ENCODE measurements at places on chromosomes 2 and 18.

DNA sequence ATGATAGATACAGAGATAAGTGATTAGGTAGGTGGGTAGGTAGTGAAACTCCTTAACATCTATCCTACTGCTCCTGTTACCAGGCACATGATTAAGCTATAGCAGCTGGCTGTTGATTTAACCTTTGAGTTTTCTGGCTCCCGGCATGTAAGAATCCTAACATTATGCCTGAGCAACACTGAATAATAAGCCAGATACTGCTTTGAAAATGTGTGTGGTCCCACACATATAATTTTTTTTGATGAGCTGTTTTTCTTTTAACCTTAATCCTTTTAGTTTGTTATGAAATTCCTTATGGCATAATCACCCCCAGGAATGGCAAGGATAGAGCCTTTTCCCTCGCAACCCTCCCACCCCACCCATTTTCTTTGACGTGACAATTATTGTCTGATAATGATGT, 104.2 kb upstream of the NEUROD1 start:
- DNase-seq, result no peak

DNA sequence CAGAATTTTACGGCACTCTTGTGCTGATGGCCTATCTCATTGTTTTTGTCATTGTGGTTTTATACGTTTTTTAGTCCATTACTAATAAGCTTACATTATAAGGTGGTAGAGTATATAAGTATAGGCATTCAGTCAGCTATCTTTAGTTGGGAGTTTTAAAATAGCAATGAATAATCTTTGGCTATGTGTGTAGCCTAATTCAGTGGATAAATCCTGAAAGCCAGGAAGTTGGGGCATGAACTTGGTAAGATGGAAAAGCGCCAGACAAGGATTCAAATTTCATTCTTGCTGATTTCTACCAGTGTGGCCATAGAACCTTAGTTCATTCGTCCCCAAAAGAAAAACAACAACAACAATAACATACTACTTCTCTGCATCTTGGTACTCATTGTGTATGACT, 31.2 kb downstream of the EPC2 start:
- DNase-seq, result no peak

DNA sequence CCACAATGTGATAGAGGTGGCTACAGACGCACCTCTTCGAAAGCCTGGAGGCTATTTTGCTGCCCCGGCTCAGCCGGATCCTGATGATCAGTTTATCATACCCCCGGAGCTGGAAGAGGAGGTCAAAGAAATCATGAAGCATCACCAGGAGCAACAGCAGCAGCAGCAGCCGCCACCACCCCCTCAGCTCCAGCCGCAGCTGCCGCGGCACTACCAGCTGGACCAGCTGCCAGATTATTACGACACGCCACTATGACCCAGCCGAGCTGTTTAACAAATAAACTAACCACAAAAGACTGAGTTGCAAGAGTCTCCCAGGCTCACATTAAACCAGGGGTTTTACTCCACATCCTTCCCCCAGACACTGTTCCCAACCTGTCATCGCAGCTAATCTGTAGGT, 263.8 kb downstream of the PHLPP1 start:
- no peak for DNase-seq

DNA sequence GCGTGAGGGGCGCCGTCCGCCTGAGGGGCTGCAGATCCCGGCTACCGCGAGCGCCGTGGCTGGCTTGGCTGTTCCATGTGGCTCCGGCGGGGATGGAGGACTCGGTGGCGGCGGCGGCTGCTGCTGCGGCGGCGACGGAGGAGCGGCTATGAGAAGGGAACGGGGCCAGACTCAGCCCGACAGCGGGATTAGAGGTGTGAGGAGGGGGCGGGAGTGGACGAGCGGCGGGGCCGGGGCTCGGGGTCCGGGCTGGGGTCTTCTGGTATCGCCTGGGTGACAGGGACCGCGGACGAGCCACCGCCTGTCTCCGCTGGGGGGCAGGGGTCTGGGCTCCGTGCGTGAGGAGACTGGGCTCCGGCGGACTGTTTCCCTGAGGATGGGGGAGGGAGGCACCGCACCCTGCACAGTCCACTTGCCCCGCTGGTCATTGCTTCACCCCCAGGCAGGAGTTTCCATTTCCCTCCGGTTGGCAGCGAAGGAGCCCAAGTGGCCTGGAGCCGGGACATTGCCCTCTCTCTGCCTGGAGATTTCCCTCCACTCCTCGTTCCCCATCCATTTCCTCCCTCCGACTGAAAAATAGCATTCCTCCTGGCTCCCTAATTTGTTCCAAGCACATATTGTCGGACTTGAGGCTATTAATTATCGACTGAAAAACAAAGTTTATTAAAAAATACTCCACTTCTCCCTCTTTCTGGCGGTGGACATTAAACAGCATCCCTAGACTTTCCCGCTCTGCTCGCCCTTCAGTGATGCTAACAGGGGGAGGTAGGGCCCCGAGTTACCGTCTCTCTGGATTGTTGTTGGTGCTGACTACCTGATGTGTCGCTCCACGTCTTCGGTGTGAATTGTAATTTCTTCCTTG, 577 bp downstream of the EHBP1 start:
- DNase-seq, result peak; percentile 5

- no peak for DNase-seq
Observed at GRCh38 chr18:80126797-80127196, 17.7 kb downstream of the ADNP2 start.

DNA sequence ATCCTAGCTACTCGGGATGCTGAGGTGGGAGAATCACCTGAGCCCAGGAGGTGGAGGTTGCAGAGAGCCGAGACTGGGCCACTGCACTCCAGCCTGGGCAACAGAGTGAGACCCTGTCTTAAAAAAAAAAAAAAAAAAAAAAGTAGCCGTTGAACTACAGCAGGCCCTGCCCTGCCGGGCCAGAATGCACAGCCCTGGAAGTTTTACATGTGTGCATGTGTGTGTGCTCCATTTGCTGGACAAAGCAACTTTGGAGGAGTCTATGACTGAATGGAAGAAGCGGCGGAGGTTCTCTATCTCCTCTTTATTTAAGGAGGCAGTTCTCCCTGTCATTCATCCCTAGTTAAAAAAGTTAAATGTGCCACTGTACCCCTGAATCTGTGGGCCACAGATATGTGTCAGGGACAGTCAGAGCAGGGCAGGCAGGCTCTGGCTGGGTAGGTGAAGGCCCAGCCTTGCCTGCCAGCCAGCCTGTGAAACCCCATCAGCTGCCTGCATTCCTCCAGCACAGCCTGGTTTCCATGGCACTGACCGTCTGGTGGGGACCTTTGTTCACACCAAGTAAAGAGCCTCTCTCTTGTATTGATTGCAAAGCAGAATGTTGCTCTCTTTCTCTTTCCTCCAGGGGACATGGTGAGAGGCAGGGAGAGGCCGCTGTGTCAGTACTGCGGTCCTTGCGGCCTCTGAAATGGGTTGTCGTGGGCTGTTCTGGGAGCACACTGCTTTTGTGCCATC, 10.9 kb downstream of the LIPG start:
- DNase-seq, result no peak

GRCh38 chr18:80154293-80154692, 45.2 kb downstream of the ADNP2 start:
- peak; percentile 35 for DNase-seq

GRCh38 chr2:207132019-207132418, 33.7 kb downstream of the KLF7 start:
- DNase-seq, result no peak

DNA sequence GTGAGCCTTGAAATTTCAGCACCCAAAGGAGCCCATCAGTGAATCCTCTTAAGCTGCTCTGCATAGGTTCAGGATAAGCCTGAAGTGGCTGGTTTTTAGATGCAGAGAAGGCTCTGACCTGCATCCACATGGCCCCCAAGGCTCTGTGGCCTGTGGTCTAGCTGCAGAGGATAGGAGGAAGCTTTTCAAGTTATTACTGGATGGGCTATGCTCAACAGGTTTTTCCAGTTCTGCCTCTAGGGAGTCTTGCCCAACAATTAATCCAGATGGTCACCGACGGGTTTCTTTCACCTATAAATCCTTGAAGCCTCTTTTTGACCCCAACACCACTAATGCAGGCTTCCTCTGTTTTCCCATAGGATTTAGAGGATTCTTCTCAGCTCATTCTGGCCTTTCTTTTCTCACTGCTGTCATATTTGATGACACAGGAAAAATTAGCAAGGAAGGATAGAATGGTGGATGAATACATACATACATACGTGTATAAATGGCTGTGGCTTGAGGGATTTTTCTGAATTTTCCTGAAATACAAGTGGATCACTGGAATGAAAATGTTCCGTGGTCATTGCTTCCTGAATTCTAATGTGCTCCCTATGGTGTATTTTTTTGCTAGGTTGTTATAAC, 52.2 kb upstream of the BCL2L11 start:
- DNase-seq, result no peak

GRCh38 chr2:158518084-158518483, 61.3 kb downstream of the PKP4 start:
- no peak for DNase-seq

- no peak for DNase-seq
Observed at GRCh38 chr2:120628248-120628647, 107.4 kb upstream of the GLI2 start.

DNA sequence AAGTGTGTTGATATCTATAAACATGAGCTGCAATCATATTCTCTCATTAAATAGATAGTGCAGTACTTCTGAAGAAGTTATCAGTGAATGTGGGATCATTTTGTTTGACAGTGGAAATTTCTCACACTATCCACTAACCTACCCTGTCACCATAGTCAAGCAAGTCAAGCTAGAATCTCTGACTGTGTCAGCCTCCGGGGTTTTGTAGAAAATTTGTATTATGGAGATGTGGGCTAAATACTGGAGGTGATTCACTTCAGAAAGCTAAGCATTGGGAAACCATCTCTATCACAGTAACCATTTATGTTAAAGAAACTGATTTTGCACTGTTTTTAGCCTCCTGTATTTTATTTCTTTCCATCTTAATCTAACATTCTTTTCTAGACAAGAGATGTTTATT, 126.6 kb upstream of the CREB1 start:
- DNase-seq, result no peak

DNA sequence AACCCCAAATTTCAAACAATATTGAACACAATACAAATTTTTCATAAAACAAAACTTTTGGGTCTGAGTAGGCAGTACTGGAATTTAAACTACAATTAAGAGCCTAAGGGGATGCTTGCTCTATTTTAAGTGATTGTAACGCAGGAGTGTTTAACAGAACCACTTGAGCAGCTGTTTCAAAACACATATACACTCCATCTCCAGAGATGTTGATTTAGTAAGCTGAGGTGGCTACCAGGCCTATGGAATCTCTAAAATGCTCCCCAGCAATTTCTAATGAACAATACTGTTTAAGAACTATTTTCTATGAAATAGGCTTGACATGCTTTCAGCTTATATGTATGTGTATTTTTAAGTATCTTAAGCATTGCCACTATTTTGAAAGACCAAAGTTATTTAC, 58.5 kb downstream of the SP3 start:
- no peak for DNase-seq

DNA sequence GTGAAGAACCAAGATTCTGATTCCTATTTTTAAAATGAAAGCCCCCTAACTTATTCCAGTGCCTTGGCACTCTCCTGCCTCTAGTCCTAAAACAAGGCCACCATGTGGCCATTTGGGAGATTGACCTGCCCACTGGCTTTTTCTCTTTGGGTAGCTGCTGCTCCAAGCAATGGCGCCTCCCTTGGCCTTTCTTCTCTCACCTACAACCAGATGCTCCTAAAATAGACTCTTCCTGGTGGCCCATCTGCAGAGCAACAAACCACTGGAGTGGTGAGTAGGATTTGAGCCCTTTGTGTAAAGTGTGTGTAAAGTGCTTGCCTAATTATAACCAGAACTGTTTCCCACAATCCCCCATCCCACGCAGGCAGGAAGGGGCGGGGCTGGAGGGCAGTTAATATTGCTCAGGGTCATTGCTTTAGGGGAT, 114.2 kb downstream of the FHOD3 start:
- no peak for DNase-seq

- DNase-seq, result no peak
Observed at GRCh38 chr2:48313036-48313877, 216.7 kb upstream of the STON1 start.

- no peak for DNase-seq
Observed at GRCh38 chr2:173982918-173983317, 17.7 kb upstream of the SP3 start.

DNA sequence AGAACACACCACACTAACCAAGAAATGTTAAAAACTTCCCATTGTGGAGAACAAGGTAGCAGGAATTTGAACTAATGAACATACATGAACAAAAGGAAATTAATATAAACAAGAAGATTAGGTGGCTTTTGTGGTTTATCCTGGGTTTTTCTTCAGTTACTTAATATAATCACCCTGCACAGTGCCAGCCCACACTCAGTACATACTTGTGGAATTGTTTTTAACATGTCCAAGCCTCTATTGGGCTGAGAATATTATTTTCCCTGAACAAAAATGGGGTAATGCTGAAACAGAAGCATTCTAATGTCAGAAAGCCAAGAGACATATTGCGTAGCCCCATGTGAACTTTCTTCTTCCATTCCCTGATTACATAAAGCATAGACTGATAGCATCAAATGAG, 202.8 kb downstream of the DNER start:
- no peak for DNase-seq

GRCh38 chr2:57575700-57576268, 470.8 kb upstream of the VRK2 start:
- DNase-seq, result no peak

- DNase-seq, result no peak
Observed at GRCh38 chr2:64748147-64748546, 94.4 kb upstream of the SERTAD2 start.

DNA sequence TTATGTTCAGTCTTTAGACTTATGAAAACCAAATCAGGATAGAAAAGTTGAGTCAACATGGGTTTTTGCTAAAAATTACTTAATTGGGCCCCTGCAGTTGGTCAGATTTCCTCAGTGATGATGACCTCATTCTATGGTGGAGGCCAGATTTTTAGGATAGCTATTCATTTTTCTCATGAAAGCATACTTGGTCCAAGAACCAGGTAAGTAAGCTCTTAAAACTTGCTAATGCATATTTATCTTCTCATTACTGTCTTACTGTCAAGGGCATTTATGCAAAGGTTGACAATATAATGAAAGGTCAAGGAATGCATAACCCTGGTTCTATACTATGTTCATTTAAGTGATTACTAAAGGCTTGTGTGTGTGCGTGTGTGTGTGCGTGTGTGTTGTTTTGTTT, 650.6 kb downstream of the SATB2 start:
- DNase-seq, result no peak

DNA sequence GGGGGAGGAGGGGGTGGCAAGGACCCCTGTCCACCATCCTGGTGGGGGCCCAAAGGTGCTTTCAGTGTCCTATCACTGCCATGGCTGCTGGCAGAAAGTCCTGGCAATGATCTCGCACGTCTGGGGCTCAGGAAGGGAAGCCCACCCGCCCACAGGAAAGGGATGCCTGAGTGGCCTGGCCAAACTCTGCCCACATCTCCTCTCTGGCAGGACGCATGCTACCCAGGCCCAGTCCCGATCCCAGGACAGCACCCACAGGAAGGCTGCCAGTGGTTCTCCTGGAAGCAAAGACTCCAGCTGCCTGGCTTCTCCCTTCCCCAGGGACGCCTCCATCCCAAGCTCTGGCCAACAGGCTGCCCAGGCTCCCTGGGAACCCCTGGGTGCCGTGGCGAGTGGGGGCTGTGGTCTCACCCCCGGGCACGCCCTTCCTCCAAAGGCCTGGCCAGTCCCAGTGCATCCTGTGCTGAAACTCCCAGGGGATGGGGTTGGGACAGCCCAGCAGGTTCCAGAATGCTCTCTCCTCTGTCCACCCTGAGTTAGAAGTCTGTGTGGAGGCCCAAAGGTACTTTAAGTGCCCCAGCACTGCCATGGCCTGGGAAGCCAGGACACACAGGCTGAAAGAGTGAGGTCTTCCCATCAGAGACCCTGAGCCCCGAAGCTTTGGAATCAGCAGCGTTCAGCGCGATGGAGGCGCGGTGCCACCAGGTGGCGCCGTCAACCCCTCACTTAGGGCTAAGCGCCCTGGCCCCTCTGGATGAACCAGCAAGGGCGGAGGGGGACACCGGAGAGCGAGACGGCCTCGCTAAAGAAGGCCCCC, 29.8 kb upstream of the TAF1B start:
- DNase-seq, result peak; percentile 59
